ENCODE measurements at places on chromosomes 7 and 10.

DNA sequence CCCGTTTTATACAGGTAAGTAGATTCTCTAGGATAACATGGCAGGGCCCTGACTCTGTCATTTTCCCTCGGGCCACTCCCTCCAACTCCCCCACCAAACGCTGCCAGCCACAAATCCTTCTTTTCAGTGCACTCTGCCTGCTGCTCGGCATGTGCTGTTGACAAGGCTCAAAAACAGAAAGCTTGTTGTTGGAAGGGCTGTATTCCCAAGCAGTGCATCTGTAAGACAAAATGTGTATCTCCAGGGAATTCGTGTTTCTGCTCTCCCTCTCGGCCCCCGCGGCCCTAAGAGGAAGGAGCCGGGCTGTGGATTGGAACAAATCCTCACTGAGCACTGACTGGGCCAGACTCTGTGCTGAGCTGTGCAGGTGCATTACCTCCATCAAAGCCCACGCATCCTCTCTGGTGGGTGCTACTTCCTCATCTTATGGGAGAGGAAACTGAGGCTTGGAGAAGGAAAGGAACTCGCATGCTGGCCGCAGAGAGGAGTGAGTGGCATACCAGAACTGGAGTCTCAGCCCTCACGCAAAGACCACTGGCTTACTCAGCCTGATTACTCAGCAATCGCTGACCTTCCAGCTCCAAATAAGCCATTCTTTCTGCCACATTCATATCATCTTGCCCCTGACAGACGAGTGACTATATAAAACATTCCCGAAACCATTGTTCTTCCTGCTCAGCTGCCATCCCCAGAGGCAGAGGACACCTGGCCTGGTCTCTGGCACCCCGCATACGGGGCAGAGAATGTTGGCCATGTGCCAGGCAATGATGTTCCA, 33.5 kb upstream of the ENO4 start:
- no peak for DNase-seq

DNA sequence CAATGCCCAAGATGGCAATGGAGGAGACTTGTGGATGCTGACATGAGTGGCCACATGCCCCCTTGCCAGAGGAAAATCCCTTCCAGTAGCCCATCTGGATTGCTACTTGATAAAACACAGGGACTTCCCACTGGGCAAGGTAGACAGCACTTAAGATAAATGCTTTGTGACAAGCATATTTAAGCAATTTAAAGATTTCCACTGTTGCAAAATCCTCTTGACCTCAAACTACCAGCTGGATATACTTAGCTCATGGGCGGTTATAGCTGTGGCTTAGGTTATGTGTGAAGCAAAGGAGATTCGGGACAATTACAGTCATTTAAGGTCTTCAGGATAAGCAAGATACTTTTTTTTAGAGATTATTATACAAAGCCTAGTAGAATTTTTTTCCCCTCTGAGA, 238.1 kb downstream of the BMPER start:
- DNase-seq = no peak

- no peak for DNase-seq
These were observed 3.2 kb downstream of the INSIG1 start for GRCh38 chr7:155300641-155301452.

- peak; percentile 26 for DNase-seq
These were observed 683.9 kb downstream of the MAGI2 start for GRCh38 chr7:78769481-78770101.

- DNase-seq = peak; percentile 18
These were observed 3.6 kb downstream of the ELFN1 start for GRCh38 chr7:1673581-1674118.

DNA sequence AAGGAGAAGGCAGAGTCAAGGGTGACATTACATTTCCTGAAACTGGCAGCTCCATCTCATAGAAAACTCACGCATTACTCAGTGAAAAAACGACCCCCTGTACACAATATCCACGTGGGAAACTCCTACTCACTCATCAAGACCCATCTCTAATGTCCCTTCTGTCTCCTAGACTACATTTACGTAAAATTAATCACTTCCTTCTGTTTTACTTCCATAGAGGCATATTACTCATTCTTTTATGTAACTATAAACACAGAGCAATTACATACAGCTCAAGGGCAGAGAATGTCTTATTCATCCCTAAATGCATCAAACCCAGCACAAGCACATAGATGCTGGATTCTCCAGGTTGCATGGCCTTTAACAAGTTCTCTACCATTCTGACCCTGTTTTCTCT, 281.8 kb downstream of the KCNMA1 start:
- DNase-seq = no peak

DNA sequence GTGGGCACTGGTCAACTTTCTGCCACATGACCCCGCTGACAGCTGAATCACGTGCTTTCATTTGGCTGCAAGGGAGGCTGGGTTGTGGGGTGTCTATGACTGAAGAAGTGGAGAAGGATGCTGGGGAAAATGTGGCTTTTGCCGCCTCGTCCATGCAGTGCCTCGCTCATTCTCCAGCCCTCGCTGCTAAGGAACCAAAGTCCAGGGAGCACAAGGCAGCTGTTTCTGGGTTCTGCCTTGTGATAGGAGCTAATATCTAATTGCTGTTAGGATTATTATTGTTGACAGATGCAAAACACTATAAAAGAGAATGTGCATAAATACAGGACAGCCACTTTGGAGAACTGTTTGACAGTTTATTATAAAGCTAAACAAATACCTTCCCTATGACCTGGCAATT, 4.9 kb upstream of the CAMK2B start:
- DNase-seq = no peak

- DNase-seq = no peak
These were observed 16.3 kb downstream of the OR6V1 start for GRCh38 chr7:143068446-143068845.

DNA sequence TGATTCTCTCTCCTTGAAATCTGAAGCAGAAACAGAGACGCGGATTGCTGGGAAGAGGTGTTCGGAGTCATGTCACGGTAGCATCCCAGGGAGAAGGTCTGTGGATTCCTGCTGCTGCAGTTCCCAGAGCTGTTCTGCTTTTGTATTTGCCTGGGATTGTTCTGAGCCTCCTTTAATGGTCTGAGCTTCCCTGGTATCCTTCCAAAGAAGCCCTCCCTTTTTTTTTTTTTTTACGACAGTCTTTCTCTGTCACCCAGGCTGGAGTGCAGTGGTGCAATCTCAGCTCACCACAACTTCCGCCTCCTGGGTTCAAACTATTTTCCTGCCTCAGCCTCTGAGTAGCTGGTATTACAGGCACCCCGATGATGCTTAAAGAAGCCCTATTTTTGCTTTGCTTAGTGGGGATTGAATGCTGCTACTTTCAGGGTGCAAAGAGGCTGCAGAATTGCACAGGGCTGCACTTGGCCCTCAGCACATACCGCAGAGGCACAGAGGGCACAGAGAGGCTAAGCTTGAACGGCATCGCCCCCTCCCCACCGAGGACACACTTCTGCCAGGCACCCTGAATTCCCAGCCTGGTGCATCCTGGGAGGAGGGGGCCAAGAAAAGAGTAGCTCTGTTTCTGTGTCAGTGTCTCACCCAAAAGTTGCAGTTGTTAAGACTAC, 208.6 kb upstream of the GALNT17 start:
- no peak for DNase-seq

- no peak for DNase-seq
These were observed 29.0 kb upstream of the EIF5AL1 start for GRCh38 chr10:79483299-79483698.

GRCh38 chr7:105429746-105430612, 41.3 kb upstream of the SRPK2 start:
- peak; percentile 52 for DNase-seq

DNA sequence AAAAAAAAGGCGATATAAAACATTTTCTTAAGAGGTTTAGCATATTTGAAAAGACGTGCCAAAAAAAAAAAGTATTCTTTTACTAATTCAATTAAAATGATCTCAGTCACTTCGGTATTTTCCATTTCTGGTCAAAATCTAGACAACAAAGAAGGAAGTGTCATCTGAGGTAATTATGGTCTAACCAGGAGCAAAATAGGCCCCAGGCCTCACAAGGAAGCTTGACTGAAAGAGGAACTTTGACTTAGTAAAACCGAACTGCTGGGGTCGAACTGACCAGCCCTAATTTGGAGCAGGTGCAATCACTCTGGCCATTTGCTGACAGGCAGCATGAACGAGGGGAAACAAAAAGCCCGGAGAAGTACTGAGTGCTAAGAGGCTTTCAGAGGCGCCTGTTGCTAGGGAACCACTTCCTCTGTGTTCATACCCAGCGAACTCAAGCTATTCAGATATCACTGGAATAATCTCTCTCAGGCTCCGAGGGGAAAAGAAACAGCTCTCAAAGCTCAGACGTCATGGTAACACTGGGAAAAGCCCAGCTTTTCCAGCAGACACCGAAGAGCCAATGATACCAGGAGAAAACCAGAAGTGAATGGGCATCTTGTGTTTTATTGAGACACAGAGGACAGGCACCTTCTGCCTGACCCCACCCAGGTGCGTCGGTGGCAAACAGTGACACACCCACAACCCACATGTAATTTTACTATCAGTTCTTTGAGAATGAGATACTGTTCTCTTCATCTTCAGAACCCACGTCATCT, 126.5 kb downstream of the FAM107B start:
- peak; percentile 80 for DNase-seq

GRCh38 chr7:135759532-135759931, 10.9 kb upstream of the FAM180A start:
- no peak for DNase-seq

DNA sequence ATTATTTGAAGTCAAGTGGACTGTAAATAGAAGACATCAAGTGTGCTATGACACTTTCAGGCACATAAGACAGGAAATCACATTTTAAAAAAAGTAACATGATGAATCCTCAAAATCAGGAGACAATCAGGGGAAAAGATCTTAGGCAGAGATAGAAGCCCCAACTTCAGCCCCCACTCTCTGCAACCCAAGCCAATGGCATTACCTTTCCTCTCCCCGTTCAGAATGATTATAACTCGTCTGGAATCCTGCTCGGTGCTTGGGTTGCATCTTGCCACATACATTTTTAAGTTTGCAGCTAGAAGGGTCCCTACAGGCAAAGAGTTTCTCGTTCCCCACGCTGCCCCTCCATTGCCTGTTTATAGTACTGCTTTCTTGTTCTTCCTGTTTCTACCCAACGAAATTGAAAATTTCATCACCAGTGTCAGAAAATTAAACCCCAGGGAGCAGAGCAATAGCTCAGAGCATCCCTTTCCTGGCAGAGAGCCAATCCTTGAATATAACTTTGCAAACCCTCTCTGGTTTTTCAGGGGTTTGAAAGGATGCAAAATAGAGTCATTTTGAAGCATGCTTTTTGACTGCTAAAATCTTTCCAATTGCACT, 260.5 kb upstream of the AOAH start:
- no peak for DNase-seq

GRCh38 chr10:128144547-128144946, 18.3 kb upstream of the MKI67 start:
- DNase-seq = no peak

GRCh38 chr7:72217151-72217550, 195.0 kb downstream of the CALN1 start:
- DNase-seq = no peak

DNA sequence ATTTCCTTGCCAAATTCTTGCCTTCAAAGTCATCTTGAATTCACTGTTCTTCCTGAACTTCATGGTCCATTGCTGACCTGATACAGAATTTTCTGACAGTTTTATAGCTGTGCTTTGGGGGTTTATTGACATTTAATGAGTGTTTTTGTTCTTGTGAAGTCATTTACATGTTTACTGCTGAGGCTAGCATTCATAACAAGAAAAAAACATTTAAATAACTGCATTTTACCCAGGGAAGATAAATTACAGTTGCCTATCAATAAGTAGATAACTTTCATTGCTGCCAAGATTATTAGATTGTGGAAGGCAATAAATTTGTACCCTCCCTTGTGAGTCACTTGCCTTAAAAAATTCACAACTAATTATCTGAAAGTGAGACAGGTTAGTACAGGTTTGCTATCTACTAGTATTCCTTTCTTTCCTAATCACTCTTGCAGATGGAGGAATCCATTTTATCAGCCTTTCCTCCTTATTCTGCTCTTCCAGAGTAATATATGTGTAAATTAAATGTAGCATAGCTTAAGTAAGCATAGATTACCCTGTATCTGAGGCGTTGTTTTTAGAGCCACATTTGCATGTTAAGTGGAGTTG, 178.4 kb downstream of the EXOC4 start:
- DNase-seq = no peak

DNA sequence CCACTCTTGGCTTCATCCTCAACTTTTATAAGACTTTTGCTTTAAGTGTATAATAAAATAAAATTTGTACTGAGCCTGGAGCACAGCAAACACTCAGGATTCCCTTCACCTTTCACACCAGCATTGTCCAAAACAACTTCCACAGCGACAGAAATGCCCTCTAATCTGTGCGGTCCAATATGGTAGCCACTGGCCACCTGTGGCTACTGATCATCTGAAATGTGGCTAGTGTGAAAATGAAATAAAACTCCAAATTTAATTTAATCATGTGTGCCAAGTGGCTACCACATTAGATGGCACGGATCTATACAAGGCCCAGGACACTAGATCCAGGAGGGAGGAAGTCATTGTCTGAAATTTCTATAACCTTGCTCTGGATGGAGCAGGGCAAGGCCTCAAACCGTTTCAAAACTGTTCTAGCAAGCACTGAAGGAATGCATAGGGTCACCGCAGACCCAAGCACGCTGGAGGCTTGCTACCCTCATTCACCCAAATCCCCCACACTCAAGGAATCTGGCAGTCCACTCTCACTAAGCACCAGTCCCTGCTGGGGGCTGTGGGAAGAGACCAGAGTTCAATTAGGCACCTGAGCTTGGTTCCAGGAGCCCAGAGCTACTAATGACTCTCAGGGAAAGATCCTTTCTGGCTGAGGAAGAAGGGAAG, 6.3 kb upstream of the MYO1G start:
- no peak for DNase-seq

GRCh38 chr10:1132584-1132983, 76.4 kb downstream of the WDR37 start:
- no peak for DNase-seq

Measured in GM10248 (cell line).